Placental pericyte (primary cell): ENCODE measurements at places on chromosomes 11 and 22. TPM values are rescaled to one million over a fixed set of nuclear protein-coding genes. Genes with fewer than 3 reads are reported as not detected.

Gene LTBP3
- 26.2 and 55.6 TPM in 2 replicates for total RNA-seq

Gene KRTAP5-10
- total RNA-seq = not detected in 2 replicates

Gene SOX10
- total RNA-seq = not detected in 2 replicates

Gene MYEOV
- total RNA-seq = 0.66 and 46.8 TPM in 2 replicates

Gene SLC37A2
- total RNA-seq = 0.88 and 13.0 TPM in 2 replicates

Gene OR8A1
- total RNA-seq = under 0.01 TPM in 2 replicates

Gene CNTN5
- total RNA-seq = under 0.01 and 0.44 TPM in 2 replicates

Gene GP1BB
- total RNA-seq = 2.1 and 3.5 TPM in 2 replicates

Gene HEPN1
- not detected in 2 replicates for total RNA-seq

Gene LRRN4CL
- 3.7 and 4.7 TPM in 2 replicates for total RNA-seq

Gene PLAAT4
- total RNA-seq = 1.6 and 15.5 TPM in 2 replicates

Gene CST6
- total RNA-seq = 0.29 TPM in 1 of 2 replicates, not detected in the other
